ENCODE measurements at places on chromosomes 13 and 19.

GRCh38 chr19:56670961-56671612, 470 bp downstream of the ZNF835 start:
- no peak for DNase-seq

- DNase-seq = no peak
These were observed 68.0 kb downstream of the MLLT1 start for GRCh38 chr19:6211632-6212402.

GRCh38 chr19:32208060-32208459, 137.3 kb upstream of the ZNF507 start:
- DNase-seq = no peak

DNA sequence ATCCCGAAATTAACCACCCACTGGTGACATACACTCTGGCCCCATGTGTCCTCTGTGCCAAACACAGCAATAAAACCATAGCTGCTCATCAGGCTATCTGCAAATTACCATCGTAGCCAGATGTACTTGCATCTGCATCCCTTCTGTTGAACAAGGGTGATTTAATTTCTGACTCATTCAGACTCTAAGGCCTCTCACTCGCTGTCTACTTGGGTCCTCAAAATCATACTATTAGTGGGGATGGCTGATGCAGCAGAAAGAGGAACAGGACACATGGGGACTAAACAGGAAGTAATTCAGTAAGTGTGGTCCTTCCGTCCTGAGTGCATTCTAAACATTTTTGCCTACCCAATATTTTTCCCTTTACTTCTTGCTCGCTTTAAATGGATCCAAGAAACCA, 2275.0 kb upstream of the PCDH20 start:
- no peak for DNase-seq

DNA sequence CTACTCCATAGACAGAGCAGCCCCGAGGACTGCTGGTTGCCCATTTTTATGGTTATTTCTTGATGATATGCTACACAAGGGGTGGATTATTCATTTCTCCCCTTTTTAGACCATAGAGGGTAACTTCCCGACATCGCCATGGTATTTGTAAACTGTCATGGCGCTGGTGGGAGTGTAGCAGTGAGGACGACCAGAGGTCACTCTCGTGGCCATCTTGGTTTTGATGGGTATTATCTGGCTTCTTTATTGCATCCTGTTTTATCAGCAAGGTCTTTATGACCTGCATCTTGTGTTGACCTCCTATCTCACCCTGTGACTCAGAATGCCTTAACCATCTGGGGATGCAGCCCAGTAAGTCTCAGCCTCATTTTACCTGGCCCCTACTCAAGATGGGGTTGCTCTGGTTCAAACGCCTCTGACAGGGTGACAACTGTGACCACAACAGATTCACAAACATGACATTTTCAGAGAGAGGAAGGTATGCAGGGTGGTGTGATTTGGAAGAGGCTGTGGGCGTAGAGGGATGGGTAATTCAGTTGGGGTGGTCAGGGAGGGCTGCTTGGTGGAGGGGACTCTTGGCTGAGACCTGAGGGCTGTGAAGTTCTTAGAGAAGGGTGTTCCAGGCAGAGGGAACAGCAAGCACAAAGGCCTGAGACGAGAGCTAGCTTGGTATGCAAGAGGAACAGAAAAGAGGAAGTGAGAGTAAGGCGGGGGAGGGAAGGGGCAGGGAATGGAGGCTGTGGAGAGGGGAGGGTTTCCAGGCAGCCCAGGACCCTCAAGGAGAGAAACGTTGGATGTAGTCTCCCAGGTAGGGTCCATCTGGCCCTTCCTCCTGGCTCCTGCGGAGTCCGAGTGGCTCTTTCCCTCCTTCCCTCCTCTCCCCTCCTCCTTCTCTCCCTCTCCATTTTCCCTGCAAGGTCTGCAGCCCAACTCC, 23.5 kb downstream of the FAM187B start:
- DNase-seq = no peak

DNA sequence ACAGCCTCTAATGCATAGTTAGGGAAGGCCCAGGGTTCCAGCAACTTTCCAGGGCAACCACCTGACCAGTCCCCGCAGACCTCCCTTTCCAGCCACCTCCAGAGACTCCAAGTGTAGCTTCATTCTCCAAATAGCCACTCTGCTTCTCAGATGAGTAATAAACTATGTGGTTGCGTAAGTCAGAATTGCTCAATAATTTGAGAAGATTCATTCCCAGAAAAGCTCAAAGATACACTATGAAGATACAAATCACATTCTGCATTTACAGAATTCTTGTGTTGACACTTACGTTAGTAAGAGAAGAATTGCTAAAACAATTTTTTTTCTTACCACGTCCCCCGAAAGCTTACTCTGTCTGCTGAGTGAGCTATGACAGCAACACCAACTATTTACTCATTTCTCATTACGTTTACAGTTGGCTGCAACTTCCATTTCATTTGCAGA, 8.2 kb upstream of the LATS2 start:
- DNase-seq = no peak
